ENCODE measurements at places on chromosomes 3 and 15. TPM values are rescaled to one million over a fixed set of nuclear protein-coding genes. Genes with fewer than 3 reads are reported as not detected.

DNA sequence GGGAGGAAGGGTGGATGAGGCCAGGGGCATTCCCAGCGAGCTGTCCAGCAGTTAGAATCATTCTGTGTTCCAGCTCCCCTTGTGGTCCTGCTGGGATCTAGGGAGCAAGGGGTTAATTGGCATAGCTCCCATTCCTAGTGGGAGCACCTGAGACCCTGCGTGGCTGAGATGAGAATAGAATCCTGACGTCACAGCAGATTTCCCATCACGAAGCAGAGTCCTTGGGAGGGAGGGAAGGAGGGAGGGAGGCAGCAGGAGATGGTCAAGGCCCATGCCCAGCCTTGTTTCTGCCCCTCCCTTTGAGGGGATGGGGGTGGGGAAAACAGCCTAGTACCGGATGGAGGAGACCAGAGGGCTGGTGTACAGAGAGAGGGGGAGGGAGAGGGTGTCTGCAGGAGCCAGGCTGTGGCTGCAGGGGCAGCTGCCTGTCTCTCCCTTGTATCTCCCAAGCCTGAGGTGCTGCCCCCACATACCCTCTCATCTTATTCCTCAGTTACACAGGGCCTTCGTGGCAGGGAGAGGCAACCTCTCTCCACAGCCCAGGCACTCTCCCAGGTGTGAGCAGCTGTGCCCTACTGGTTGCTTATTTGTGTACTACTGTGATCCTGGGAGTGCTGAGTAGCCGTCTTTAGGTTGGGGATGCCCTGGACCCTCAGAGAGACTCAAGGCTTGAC lies 5.4 kb downstream of the TYRO3 start:
- DNase-seq = no peak

DNA sequence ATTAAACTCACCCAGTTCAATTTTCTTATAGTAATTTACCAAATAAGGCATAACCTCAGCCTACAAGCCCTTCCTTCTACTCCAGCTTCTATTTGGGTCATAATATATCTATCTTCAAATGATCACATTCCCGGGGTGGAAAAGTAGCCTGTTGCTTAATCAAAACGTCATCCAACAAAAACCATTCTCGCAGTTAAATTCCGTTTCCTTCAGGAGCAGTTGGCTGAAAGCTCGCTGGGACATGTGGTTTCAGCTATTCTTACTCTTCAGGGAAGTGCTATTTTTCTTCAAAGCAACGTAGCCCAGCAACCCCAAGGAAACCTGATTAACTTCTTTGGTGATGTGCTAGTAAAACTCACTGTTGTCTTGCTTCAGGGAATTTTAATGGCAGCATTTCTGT lies 59.6 kb downstream of the MAGI1 start:
- DNase-seq = no peak

DNA sequence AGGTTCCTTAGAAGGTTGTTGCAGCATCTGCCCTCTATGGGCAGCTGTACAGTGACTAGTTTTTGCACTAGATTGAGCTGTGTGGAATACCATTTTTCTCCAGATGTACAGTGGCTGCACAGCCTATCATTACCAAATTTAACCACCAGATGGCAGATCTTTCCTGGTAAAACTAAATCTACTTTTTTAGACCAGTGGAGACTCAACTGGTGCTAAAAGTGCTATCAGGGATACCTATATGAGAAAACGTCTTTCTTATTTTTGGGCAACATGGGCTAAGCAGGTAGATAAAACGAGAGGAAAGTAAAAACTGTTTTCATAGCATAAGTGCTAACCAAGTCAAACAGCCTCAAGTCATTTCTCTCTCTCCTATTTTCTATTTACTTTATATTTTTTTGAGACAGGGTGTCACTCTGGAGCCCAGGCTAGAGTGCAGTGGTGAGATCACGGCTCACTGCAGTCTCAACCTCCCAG lies 21.2 kb downstream of the IGSF10 start:
- no peak for DNase-seq

DNA sequence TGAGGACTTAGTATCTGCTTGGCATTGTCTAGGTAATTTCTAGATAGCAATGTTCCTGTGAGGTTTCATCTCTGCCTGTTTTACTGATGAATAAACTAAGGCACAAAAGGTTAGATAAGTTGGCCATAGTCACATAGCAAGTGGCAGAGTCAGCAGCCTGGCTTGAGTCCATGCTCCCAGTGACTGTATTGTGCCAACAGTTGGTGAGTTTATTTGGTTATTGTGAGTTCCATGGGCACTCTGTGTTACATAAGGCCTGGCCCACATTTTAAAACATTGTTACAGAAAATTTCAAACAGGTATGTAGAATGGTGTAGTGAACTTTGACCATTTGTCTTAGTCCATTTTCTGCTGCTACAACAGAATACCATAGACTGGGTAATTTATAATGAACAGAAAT lies 15.2 kb downstream of the MCM2 start:
- no peak for DNase-seq

DNA sequence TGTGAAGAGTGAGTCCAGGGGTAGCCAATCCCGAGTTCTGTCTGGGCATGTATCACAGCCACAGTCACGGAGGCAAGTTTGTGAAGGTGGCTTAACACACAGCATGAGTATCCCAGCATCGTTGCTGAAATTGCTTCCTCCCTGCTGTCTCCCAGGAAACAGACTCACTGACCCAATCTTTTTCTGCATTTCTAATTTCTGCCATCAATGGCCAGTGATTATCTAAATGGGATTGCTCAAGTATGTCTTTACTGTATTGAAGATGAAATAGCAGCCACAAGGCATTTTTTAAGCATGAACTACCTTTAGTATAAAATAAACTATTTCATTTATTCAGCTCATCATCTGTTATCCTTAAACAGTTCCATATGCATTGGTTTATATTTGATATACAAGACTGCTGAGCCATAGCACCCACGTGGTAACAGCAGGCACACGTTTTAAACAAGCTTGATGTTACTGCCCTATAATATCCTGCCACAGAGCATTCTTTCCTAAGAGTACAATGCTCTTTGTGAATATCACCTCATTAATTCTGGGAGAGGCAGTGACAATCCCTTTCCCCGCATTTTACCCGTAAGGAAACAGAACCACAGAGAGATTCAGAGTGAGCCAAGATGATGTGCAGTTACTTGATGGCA lies 276.6 kb upstream of the THBS1 start:
- DNase-seq = no peak

DNA sequence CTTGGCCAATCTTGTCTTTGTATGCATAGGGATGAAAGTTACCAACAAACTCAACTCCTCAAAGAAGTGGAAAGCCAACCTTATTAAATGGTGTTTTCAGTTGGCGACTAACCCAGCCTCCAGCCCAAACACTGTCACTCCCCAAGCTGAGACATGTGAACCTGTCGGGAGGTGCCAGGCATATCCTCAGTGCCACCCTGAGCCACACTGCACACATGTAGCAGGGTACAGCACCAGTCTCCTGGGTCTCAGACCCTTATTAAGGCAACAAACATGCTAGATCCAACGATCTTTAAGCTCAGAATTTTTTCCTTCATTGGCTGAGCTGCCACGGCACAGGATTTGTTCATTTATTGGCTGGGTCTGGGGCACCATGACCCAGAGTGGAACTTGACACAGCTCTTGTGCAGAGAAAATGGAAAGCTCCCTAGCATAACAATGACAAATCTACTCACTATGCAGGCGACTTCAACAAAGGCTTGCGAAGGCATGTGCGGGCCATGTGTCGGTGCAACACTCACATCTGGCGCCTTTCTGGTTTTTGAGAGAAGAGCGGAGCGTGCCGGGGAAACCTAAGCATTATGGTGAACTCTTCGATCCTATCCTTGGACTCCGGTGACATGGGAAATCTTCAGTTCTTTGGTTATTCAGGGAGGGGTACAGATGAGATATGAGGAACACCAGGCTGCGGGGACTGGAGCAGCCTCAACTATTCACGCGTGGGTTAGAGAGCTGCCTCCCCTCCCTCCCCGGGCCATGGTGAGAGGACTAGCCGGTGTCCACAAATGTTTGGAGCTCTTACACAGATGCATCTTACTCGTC lies 190.1 kb downstream of the FAM43A start:
- DNase-seq = no peak

- DNase-seq = no peak
Measured at GRCh38 chr3:197730200-197730599, 6.5 kb downstream of the RUBCN start.

DNA sequence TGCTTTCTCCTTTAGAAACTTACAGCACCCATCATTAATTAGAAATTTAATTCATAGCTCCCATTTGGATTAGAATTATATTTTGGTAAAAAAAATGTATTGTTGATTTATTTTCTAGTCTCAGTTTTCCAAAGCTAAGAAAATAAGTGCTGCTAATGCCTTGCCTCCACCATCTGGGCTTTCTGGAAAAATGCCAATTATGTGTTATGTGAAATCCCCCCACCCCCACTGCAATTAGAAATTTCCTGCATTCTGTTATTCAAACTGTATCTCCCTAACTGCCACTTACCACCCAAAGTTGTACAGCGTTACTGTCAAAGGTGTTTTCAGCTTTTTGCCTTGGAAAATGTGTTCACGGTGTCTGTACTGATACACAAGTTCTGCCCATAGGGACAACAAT lies 617.2 kb upstream of the UBE2E2 start:
- no peak for DNase-seq

DNA sequence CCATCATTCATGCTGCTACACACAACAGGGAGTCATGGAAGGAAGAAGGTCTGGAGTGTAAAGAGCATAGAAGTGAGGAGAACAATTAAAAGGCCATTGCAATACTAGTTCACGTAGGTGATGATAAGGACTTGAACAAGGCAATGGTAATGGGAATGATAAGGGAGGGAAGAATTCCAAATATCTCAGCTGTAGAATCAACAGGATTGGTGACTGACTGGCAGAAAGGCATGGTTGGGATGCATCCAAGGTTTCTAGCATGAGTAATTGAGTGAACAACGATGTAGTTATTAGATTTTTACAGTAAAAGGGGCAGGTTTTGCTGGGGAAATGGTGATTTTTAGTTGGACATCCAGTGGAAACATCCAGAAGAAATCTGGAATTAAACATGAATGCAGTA lies 2.4 kb upstream of the SEC62 start:
- DNase-seq = no peak

DNA sequence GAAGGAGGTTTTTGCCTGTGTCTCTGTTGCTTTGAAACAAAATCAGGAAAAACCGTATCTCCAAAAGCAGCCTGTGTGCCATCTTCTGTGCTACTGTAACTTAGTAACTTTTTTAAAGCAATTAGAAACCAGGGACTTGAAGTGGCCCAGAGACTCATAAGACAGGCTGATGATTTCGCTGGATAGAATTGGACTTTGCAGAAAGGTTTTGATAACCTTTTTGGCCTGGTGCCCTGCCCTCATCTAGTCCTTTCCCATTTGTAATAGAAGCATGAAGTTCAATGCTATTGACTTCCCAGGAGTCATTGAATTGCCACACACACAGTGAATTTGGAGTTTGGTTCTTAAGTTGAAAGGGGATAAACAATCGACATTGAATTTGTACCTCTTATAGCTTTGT lies 157.2 kb downstream of the PTPRG start:
- DNase-seq = no peak

DNA sequence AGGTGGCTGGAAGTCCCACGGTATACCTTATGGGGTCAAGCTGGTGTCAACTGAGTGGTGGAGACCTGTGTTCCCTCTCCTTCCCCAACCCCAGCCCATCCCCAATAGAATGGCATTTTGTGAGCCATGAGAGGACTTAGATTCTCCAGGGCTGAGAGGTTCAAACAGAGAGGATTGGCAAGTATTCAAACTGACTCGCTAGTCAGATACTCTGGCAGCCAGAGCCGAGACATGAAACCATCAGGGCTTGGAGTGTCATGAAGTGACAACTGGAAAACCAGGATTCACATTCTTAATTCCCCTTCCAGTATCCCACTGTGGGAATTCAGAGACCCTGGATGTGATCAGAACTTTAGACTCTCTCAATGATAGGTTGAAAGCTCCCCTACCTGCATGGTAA lies 159.4 kb upstream of the SNTN start:
- no peak for DNase-seq

DNA sequence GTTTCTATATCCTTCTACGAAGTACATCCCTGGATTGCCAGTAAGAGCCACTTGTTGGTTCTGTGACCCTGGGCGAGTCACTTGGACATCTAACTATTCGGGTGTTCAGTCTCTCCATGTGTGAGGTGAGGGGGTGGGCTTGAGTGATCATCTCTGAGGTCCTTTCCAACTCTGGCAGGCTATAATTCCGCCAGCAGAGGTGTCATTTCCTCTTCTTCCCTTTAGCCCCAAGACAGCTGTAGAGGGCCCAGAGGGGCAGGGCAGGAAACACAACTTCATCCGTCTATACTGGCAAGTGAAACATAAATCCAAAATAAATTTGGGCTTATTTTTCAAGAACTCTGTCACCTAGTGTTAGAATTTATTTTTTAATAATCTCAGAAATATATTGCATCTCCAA lies 38.1 kb downstream of the C2CD4A start:
- no peak for DNase-seq

DNA sequence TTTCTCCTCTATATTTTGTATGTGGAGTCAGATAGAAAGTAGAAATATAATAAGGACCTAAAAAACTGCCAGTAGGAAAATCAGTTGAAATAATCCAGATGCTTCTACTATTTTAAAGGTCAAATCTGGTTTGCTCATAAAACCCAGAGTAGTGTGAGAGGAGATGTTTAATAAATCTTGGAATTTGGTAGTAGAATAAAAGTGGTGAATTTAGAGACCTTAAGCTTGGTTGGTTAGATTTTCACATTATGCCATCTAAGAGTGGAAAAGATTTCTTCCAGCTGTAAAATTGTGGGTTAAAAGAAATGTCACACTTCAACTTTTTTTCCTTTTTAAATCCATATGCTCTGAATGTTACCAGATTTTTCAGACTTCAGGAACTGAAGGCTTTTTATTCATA lies 266.4 kb upstream of the GOLIM4 start:
- DNase-seq = no peak

DNA sequence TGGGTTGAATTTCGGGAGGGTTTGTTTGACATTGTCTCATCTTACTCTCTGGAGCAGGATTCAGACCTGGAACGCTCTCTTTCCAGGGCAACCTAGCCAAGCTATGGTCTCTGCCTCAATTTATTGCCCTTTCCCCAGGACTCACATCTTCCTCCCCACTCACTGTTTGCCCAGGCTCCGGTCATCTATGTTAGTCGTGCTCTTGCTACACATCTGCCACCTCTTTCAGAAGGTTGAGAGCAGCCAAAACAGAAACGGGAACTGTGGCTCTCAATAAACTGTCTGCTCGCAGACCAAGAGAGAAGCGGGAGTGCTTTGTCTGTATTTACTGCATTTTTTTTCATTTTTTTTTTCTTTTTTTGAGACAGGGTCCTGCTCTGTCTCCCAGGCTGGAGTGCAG lies 81.6 kb downstream of the ST6GAL1 start:
- DNase-seq = no peak

- no peak for DNase-seq
Measured at GRCh38 chr3:184067573-184068055, 14.8 kb downstream of the HTR3C start.

- DNase-seq = peak; percentile 73
Measured at GRCh38 chr15:45456212-45457106, 66.1 kb downstream of the SLC30A4 start.

- no peak for DNase-seq
Measured at GRCh38 chr15:63565536-63566186, 31.5 kb upstream of the FBXL22 start.

SPATA12 gene
- not detected for total RNA-seq

CKMT1A gene
- 0.66 TPM for total RNA-seq

Measured in breast epithelium (tissue), 4 donors.